Regular cardiac myocyte (primary cell): ENCODE measurements at places on chromosomes 13 and 19. TPM values are rescaled to one million over a fixed set of nuclear protein-coding genes. Genes with fewer than 3 reads are reported as not detected.

The TMEM150B gene
- total RNA-seq, result not detected in 2 replicates

The WDR87 gene
- total RNA-seq, result not detected in 2 replicates

The HCN2 gene
- 1.1 and 1.2 TPM in 2 replicates for total RNA-seq

The SYNGR4 gene
- not detected in 2 replicates for total RNA-seq

The PVR gene
- total RNA-seq, result 127 and 142 TPM in 2 replicates
